ENCODE measurements at places on chromosomes 12 and 14.

GRCh38 chr14:103188810-103189480 lies 65.7 kb downstream of the TNFAIP2 start:
- peak; percentile 50 for DNase-seq

DNA sequence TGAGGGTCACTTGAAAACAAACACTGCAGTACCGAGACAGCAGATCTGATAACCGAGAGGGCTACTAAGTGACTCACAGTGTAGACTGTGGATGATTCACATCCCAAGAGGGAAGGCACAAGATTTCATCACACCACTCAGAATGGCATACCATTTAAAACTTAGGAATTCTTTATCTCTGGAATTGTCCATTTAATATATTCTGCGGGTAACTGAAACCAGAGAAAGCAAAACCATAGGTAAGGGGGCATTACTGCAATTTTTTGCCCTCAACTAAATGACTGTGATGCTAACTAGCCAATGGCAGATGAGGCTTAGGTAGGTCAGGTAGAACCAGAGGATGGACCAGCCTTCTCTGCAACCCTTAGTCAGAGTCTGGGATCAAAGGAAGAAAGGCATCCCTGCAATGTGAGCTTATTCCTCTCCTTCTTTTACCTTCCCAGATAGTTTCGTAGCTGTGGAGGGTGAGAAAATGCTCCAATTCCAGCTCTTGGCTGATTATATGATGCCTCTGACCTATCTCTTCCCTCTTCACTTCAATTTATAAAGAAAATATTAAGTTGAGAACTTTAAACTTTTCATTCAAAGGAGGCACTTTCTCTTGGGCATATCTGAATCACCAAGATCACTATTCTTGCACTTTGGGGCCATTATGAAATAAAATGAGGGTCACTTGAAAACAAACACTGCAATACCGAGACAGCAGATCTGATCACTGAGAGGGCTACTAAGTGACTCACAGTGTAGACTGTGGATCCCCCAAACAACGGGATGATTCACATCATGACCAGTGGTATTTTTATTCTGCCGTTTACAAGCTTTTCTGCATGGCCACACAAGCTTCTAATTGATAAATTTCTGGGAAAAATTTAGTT lies 6.8 kb downstream of the ART4 start:
- DNase-seq = peak; percentile 91

DNA sequence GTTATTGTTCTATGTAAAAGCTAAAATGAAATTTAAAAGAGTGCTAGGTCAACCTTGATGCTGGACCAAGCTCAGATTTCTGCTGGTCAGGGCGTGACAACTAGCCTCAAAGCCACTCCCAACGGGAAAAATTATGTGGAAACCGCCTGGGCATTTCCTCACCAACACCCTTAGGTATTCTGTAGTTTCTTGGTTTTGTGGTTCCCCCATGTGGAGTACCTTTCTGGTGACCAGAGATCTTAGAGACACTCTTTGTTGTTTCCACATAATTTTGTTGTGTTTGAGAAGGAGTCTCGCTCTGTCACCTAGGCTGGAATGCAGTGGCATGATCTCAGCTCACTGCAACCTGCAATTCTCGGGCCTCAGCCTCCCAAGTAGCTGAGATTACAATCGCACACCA lies 119.9 kb downstream of the DENND5B start:
- DNase-seq = no peak

- no peak for DNase-seq
Observed at GRCh38 chr12:94534774-94535509, 75.3 kb upstream of the CEP83 start.

GRCh38 chr12:4994622-4995021 lies 49.1 kb upstream of the KCNA5 start:
- no peak for DNase-seq

- DNase-seq = peak; percentile 59
Observed at GRCh38 chr12:46342562-46343033, 30.0 kb downstream of the SLC38A2 start.

DNA sequence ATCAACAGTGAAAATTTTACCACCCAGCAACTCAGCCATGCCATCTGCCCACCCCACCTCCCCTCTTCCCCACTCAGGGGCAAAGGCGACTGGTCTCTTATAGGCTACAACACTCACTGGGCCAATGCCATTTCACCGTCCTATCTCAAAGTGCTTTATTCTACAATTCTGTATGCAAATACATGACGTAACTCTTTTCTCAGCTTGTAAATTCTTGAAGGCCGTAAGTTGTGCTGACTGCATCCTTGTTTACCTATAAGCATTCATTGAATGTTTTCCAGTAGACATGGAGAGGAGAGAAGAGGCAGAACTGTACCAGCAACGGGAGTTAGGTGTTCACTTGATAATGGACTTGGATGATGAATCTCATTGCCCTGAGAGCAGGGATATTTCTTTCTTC lies 15.6 kb downstream of the BCL2L14 start:
- DNase-seq = no peak

- peak; percentile 60 for DNase-seq
Observed at GRCh38 chr12:23204933-23205778, 580.2 kb downstream of the ETNK1 start.

DNA sequence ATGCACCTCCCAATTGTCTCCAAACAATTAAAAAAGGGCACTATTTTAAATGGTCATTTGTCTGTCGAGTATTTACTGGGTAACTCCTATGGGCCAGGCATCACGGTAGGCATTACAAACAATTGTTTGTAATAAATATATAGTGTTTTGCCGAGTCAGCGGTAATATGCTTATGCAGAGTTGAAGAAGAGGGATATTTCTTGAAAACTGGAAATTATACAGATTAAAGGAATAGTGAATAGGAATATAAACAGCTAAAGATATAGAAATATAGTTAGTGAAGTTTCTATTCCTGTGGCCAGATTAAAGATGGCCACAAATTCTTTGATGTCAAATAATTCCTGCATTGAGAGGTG lies 13.5 kb upstream of the CRADD start:
- no peak for DNase-seq

- DNase-seq = no peak
Observed at GRCh38 chr12:1369460-1369859, 224.9 kb downstream of the FBXL14 start.

GRCh38 chr12:58540480-58541299 lies 379.6 kb downstream of the LRIG3 start:
- peak; percentile 84 for DNase-seq

DNA sequence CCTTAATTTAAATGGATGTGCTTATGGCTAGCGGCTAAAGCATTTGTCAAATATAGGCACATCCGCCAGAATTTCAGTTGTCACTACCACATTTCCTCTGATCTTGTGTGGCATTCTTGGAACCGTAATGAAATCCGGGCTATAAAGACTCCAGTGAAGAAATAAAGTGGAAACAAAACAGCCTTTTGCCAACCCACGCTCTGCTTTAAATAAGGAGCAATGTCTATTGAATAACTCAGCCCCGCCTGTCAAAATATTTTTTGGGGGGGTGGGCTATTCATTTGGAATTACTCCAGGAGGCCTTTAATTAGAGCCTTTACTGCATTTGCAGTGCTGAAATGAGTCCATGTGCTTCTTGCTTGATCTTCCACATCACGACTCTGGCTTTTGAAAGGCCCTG lies 179.6 kb upstream of the RPH3A start:
- no peak for DNase-seq

- no peak for DNase-seq
Observed at GRCh38 chr12:28830491-28830890, 318.6 kb upstream of the FAR2 start.

GRCh38 chr12:18551106-18551505 lies 186.7 kb downstream of the PLCZ1 start:
- no peak for DNase-seq

DNA sequence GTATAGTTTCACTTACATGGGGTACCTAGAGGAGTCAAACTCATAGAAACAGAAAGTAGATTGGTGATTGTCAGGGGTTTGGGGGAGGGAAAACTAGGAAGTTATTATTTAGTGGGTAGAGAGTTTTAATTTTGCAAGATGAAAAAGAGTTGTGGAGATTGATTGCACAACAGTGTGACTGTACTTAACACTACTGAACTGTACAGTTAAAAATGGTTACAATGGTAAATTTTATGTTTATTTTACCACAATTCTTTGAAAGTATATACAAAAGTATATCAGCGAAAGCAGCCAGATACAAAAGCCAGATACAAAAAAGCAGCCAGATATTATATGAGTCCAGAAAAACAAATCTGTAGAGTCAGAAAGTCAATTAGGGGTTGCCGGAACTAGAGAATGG lies 247.6 kb downstream of the IPO8 start:
- no peak for DNase-seq

GRCh38 chr12:116002890-116003536 lies 274.5 kb downstream of the MED13L start:
- no peak for DNase-seq

GRCh38 chr12:84599539-84599938 lies 313.1 kb downstream of the SLC6A15 start:
- peak; percentile 17 for DNase-seq

GRCh38 chr12:75432924-75433323 lies 42.0 kb downstream of the GLIPR1L2 start:
- no peak for DNase-seq

GRCh38 chr14:104297313-104297704 lies 158.9 kb downstream of the KIF26A start:
- DNase-seq = no peak

DNA sequence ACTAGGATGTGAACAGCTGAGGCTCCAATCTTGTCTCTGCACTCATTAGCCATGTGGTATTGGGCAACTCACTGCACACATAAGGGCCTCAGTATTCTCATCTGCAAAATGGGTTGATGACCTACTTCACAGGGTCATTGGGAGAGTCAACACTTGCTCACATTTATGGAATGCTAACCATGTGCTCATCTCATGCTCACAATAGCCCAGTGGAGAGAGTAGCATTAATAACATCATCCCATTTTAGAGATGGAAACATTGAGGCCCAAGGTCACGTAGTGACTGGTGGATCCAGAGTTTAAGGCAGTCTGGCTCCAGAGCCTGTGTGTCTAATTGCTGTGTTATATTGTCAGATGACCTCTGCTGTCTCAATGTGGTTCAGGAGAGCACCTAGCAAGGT lies 270.2 kb upstream of the SRRM4 start:
- DNase-seq = no peak

GRCh38 chr14:30999038-30999773 lies 26.2 kb upstream of the AP4S1 start:
- no peak for DNase-seq

- DNase-seq = peak; percentile 38
Observed at GRCh38 chr14:61643555-61643954, 51.8 kb upstream of the HIF1A start.

DNA sequence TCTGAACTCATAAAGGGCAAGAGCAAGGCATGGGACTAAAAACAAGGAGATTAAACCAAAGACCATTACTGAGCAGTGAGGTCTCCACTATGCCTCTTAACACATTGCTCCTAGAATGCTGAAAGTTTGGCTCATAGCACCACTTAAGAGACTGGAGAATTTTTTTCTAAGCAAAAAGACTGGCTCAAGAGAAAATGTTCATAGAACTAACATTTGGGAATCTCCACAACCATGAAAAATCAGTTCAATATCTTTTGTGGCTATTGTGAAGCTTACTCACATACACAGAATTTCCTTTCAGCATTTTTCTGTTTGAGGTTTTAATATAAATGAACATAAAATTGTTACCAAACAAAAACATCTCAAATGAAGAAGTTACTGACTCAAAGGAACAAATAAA lies 255.8 kb downstream of the CCDC91 start:
- no peak for DNase-seq

DNA sequence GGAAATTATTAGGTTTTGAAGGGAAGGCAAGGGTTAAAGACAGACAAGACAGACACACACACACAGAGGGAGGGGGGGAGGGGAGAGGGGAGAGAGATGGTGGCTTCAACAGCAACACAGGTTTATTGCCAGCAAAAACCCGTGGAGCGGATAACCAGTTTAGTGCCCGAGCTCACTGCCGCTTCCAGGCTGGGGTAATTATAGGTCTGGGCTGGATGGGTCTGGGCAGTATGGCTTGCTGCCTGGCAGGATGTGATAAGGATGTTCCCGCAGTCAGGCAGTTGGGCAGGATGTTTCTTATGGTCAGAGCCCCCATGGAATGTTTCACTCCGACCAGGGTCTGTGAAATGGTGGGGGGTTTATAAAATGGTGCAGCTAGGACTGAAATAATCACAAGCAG lies 4.4 kb upstream of the TDRD9 start:
- no peak for DNase-seq

GRCh38 chr14:61567838-61568571 lies 127.3 kb upstream of the HIF1A start:
- no peak for DNase-seq

- DNase-seq = no peak
Observed at GRCh38 chr12:104873374-104873773, 84.7 kb downstream of the SLC41A2 start.

- DNase-seq = no peak
Observed at GRCh38 chr14:103329401-103330347, 4.4 kb upstream of the EIF5 start.

GRCh38 chr12:130110914-130111313 lies 51.4 kb upstream of the FZD10 start:
- DNase-seq = no peak

DNA sequence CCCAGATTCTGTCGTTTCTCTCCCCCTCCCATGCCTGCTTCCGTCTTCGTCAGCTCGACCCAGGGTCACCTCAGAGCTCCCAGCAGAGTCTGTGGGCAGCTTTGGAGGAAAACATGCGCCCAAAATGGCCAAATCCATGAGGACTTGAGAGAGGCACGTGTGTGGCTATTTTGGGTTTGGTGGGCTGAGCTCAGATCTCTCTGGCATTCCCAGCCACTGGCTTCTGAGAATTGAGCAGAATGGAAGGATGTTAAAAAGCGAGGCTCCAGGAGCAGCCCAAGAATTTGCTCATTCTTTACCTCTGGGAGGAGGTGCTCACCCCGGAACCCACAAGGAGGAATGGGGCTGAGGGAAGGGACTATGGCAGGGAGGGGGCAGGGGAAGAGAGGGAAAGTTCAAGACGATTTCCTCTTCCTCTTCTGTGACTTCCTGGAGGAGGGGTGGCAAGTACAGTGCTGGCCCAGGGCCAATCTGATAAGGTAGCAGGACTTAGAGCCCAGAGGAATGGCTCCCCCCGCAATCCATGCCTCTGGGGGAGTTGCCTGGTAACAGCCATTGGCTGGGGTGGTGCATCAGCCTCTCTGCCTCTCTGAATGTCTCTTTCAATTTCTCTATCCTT lies 20.1 kb downstream of the TSPAN9 start:
- no peak for DNase-seq

DNA sequence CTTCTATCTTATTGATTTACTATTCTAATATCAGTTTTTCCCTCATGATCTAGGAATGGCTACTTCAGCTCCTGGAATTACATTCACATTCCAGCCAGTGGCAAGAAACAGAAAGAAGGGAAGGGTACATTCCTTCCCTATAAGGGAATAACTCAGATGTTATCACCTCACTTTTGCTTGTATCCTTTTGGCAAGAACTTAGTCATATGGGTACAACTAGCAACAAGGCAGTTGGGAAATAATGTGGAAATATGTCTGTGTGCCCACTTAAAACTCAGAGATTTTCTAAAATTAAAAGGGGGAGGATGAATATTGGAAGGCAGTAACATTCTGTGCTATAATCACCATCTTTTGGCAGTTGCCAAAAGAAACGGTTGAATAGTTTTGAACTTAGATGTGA lies 85.6 kb downstream of the MSRB3 start:
- DNase-seq = peak; percentile 31

GRCh38 chr12:57461276-57461916 lies 1.8 kb downstream of the GLI1 start:
- peak; percentile 72 for DNase-seq

GRCh38 chr14:21771671-21772070 lies 98.1 kb upstream of the OR4E1 start:
- DNase-seq = no peak

- DNase-seq = peak; percentile 21
Observed at GRCh38 chr12:89154743-89155499, 197.4 kb downstream of the DUSP6 start.

All from ELR (cell line).